ENCODE measurements at places on chromosomes 13 and 19. TPM values are rescaled to one million over a fixed set of nuclear protein-coding genes. Genes with fewer than 3 reads are reported as not detected.

GRCh38 chr13:73110814-73111213, 52.0 kb downstream of the KLF5 start:
- no peaks in the 10 kb centered on the region for H3K36me3 ChIP-seq
- DNase-seq = no peak
- no peak overlapping the region for H3K27ac ChIP-seq
- no peaks in the 10 kb centered on the region for H3K4me1 ChIP-seq

DNA sequence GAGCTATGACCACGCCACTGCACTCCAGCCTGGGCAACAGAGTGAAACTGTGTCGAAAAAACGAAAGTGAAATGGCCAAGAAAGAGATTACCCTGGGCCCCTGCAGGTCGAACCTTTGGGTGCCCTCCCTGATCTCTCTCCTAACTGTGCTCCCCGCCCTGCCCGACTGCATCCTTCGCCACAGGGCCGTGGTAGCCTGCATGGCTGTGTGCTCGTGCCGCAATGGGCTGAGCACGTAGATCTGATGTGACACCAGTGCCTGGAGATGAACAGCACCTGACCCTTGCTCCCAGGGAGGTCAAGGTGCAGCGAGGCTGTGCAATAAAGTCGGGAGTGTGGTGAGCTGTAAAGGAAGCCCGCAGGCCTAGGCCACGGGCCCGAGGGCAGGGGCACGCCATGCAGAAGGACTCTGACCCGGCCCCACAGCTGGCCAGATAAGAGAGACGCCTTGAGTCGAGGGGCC, 60.2 kb downstream of the PEX11G start:
- no peak for DNase-seq
- no peaks in the 10 kb centered on the region for H3K27me3 ChIP-seq
- no peak overlapping the region for H3K4me3 ChIP-seq
- H3K4me1 ChIP-seq = peaks cover 10% of the 10 kb centered on the region
- H3K36me3 ChIP-seq = peaks cover 4% of the 10 kb centered on the region

DNA sequence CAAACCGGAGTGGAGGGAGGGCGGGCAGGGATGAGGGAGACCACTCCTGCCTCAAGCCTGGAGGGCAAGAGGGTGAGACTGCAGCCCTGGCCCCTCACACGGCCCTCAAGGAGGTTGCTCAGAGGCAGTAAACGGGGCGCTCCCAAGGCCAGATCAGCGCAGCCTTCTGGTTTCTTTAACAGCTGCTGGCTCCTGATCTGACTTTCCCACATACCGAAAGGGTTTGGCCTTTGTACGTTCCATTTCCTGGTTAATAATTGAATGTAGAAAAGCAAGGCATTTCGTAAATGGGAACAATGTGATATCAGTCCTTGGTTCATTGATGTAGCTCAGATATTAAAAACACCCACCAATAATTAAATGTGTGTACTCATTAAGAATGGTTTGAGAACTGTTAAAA, 71.5 kb downstream of the GGACT start:
- no peak for DNase-seq
- H3K36me3 ChIP-seq = no peaks in the 10 kb centered on the region
- no peak overlapping the region for H3K4me3 ChIP-seq
- H3K27ac ChIP-seq = no peak overlapping the region
- peaks cover 8% of the 10 kb centered on the region for H3K27me3 ChIP-seq

- H3K27ac ChIP-seq = peak overlapping the region; percentile 48
- H3K27me3 ChIP-seq = peaks cover 6% of the 10 kb centered on the region
- no peaks in the 10 kb centered on the region for H3K4me1 ChIP-seq
- DNase-seq = no peak
- H3K4me3 ChIP-seq = no peak overlapping the region
- H3K36me3 ChIP-seq = no peaks in the 10 kb centered on the region
Observed at GRCh38 chr19:18967358-18968146, 26.5 kb upstream of the HOMER3 start.

DNA sequence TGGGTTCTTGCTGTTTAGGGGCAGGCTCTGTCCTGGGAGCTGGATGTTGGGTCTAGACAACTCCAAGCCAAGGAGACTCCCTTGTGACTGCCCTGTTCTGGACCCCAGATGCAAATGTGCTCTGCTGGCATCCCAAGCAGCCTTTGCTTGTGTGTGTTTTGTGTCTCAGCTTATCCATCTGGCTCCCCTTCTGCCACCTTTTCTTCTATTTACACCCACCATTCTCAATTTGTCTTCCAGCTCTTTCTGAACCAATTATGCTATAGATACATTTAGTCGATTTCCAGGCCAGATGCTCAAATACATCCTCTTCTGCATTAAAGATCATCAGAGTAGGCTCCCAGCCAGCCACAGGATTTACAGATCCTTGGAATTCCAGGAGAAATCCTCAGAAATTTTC, 115.0 kb upstream of the SLC7A1 start:
- no peak overlapping the region for H3K27ac ChIP-seq
- no peaks in the 10 kb centered on the region for H3K36me3 ChIP-seq
- H3K4me1 ChIP-seq = no peaks in the 10 kb centered on the region
- H3K27me3 ChIP-seq = peaks cover 6% of the 10 kb centered on the region

DNA sequence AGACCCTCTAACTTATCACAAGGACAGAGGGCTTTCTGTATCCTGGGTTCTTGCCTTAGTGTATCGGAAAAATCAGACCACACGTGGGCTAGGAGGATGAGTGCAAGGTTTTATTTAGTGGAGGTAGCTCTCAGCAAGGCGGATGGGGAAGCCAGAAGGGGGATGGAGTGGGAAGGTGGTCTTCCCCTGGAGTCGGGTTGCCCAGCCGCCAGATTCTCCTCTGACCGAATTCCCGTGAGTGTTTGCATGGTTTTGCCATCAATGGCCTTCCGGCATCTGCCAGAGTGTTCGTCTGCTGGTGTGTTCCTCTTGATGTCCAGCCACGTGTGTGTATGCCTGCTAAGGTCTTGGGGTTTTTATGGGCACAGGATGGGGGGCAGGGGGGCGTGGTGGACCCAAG, 1335.1 kb upstream of the SPRY2 start:
- no peaks in the 10 kb centered on the region for H3K4me1 ChIP-seq
- no peak overlapping the region for H3K4me3 ChIP-seq
- no peaks in the 10 kb centered on the region for H3K27me3 ChIP-seq
- H3K27ac ChIP-seq = no peak overlapping the region
- no peak for DNase-seq

- H3K36me3 ChIP-seq = no peaks in the 10 kb centered on the region
- H3K4me3 ChIP-seq = no peak overlapping the region
- H3K27ac ChIP-seq = no peak overlapping the region
- H3K27me3 ChIP-seq = no peaks in the 10 kb centered on the region
- DNase-seq = no peak
Observed at GRCh38 chr19:30522341-30522740, 150.2 kb downstream of the ZNF536 start.

- H3K4me1 ChIP-seq = peaks cover 21% of the 10 kb centered on the region
- peak overlapping the region; percentile 61 for H3K4me3 ChIP-seq
- H3K36me3 ChIP-seq = no peaks in the 10 kb centered on the region
- peak; percentile 75 for DNase-seq
- no peak overlapping the region for H3K27ac ChIP-seq
- H3K27me3 ChIP-seq = peaks cover 44% of the 10 kb centered on the region
Observed at GRCh38 chr19:7868671-7869452, 5.3 kb downstream of the PRR36 start.

- no peak overlapping the region for H3K4me3 ChIP-seq
- no peak for DNase-seq
- H3K27ac ChIP-seq = no peak overlapping the region
- H3K4me1 ChIP-seq = no peaks in the 10 kb centered on the region
- peaks cover 6% of the 10 kb centered on the region for H3K27me3 ChIP-seq
- H3K36me3 ChIP-seq = no peaks in the 10 kb centered on the region
Observed at GRCh38 chr13:93805736-93806135, 579.1 kb downstream of the GPC6 start.

- H3K27me3 ChIP-seq = no peaks in the 10 kb centered on the region
- peaks cover 24% of the 10 kb centered on the region for H3K4me1 ChIP-seq
- no peak for DNase-seq
- H3K36me3 ChIP-seq = peaks cover 32% of the 10 kb centered on the region
- H3K27ac ChIP-seq = no peak overlapping the region
- H3K4me3 ChIP-seq = no peak overlapping the region
Observed at GRCh38 chr19:7358102-7358597, 9.4 kb downstream of the ARHGEF18 start.

The ALOX5AP gene
- 65.8 TPM for total RNA-seq

The CCDC122 gene
- 1.5 TPM for total RNA-seq

The ARGLU1 gene
- 89.8 TPM for total RNA-seq

The ARID3A gene
- 35.0 TPM for total RNA-seq

The SHISA2 gene
- 9.4 TPM for total RNA-seq

The FFAR3 gene
- total RNA-seq = 0.36 TPM

The SHISA7 gene
- not detected for total RNA-seq

Measured in activated T-helper 1 cell treated with anti-CD3 and anti-CD28 coated beads, Interleukin-12 subunit alpha, Interleukin-12 subunit beta, Interleukin-2, Interleukin-4 antibody, amounts not matched to agents 30 ng/mL and 10 ng/mL and 1 ng/mL, durations not matched to agents 14 hours and 24 hours and 36 hours (primary cell).